ENCODE measurements at places on chromosomes 5 and 9. TPM values are rescaled to one million over a fixed set of nuclear protein-coding genes. Genes with fewer than 3 reads are reported as not detected.

DNA sequence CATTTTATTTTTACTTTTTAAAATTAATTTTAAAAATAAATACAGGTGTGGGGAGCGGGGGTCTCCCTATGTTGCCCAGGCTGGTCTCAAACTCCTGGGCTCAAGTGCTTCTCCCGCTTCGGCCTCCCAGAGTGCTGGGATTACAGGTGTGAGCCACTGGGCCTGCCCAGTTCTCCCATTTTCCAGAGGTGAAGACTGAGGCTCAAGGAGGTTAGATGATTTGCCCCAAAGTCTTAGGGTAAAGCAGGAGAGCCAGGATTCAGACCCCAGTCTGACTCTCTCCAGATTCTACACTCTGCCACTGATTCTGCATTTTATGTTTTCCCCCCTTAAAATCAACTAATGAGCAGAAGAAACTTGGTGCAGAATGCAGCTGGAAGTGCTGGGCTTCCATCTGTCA lies 36.9 kb downstream of the CFAP77 start:
- no peak for DNase-seq

DNA sequence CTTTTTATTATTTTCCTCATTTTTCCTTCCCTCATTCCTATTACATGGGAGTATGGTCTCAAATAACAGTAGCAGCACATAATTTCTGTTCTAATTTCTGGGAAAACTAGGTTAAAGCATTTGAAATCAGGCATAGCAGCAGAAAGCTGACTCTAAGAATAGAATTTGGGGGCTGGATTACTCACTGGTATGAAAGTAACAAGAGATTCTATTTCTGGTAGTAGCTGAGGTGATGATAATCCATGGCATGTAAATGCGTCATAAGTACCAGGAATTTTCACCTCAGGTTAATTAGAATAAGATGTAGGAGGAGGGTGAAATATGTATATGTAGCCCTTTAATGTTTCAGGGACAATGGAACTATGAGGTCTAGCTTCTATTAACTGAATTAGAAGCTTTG lies 662.0 kb downstream of the PTPRD start:
- DNase-seq: no peak

- no peak for DNase-seq
Measured at GRCh38 chr9:136943291-136944211, 987 bp downstream of the FBXW5 start.

DNA sequence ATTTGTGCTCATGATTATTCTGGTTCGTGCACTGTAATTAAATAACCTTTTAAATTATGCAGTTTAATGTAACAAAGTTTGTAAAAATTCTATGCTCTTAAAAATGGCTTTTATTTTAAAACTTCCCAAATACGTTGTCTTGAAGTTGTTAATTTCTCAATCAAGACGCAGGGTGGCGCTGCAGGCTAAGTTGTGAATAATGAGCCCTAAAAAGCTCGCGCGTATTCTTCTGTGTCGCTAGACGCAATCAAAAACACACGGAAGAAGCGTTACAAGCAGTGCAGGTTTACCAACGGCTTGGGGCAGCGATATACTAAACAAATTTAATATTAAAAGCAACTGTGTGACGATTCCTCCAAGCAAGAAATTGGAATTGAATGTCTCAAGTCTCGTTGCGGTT lies at the start of gene PCDHB4:
PCDHB4 (plus strand) TSS at position 256 of the 400 bp plus-strand sequence. CDS start 181 bp downstream, outside the sequence.
- no peak for DNase-seq

PCDHGA7 gene
- total RNA-seq: 2.2 TPM
